ENCODE measurements at places on chromosomes 3 and 15. TPM values are rescaled to one million over a fixed set of nuclear protein-coding genes. Genes with fewer than 3 reads are reported as not detected.

CSPG4 gene
- 2.2 TPM for total RNA-seq

DNA sequence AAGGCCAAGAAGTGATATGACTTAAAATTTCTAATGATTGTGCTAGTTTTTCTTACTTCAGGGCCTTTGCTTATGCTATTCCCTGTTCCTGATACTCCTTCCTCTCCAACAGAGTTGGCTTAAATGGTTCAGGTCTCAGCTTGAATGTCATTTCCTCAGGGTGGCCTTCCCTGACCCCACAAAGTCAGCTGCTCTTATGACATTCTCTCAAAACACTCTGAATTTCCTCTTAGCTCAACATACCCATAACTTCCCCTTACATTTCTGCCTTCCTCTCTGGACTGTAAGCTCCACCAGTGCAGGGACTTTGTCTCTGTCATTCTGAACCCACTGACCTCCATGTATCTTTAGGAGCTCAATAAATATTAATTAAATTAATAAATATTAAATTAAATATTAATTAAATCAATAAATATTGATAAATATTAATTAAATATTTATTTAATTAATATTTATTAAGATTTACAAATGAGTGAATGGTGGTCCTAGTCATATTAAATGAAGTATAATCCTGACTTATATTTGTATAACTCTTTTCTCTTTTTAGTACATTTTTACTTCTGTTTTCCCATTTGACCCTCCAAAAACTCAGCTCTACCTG lies 17.9 kb upstream of the TMCC1 start:
- H3K4me1 ChIP-seq = no peaks in the 10 kb centered on the region
- DNase-seq = no peak
- no peaks in the 10 kb centered on the region for H3K27me3 ChIP-seq

GRCh38 chr3:127675651-127676391 lies 3.1 kb downstream of the ABTB1 start:
- H3K4me3 ChIP-seq = no peak overlapping the region
- H3K27ac ChIP-seq = no peak overlapping the region
- no peak for DNase-seq
- H3K36me3 ChIP-seq = no peaks in the 10 kb centered on the region
- H3K27me3 ChIP-seq = no peaks in the 10 kb centered on the region

PLXNB1 gene
- 15.1 TPM for total RNA-seq

VEPH1 gene
- total RNA-seq = 0.26 TPM

GRCh38 chr3:165185707-165186327 lies 10.4 kb downstream of the SLITRK3 start:
- no peaks in the 10 kb centered on the region for H3K36me3 ChIP-seq
- DNase-seq = peak; percentile 0
- H3K27me3 ChIP-seq = no peaks in the 10 kb centered on the region
- no peaks in the 10 kb centered on the region for H3K4me1 ChIP-seq
- no peak overlapping the region for H3K4me3 ChIP-seq
- no peak overlapping the region for H3K27ac ChIP-seq

- H3K27ac ChIP-seq = no peak overlapping the region
- no peak overlapping the region for H3K4me3 ChIP-seq
- no peaks in the 10 kb centered on the region for H3K27me3 ChIP-seq
These were observed 242.0 kb upstream of the MRPL3 start for GRCh38 chr3:131744765-131745164.

DNA sequence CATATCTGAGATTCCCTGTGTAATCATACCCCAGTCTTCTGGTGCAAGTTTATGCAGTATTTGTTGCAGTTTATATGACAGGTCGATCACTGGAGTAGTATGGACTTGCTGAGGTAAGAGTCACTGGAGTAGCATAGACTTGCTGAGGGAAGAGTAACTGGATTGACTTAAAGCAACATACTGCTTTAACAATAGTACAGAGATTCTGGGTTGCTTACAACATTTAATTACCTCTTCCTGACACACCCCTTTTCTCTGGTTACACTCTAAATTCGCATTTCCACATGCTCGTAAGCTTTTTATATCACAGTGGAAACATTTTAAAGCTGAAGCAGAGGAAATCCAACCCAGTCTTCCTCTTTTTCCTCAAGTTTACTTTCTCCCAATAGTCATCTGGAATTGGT lies 11.8 kb downstream of the AAGAB start:
- no peak for DNase-seq
- H3K27ac ChIP-seq = peak overlapping the region; percentile 38
- no peak overlapping the region for H3K4me3 ChIP-seq

- DNase-seq = peak; percentile 64
- H3K27me3 ChIP-seq = no peaks in the 10 kb centered on the region
- no peaks in the 10 kb centered on the region for H3K36me3 ChIP-seq
- H3K4me3 ChIP-seq = no peak overlapping the region
- H3K27ac ChIP-seq = no peak overlapping the region
These were observed 57.6 kb upstream of the BCL6 start for GRCh38 chr3:187802928-187803259.

IL5RA gene
- not detected for total RNA-seq

BTLA gene
- total RNA-seq = 78.4 TPM

GRCh38 chr3:139227165-139227564 lies 116.7 kb upstream of the MRPS22 start:
- H3K4me1 ChIP-seq = no peaks in the 10 kb centered on the region
- DNase-seq = no peak
- H3K27me3 ChIP-seq = no peaks in the 10 kb centered on the region
- no peak overlapping the region for H3K4me3 ChIP-seq

- DNase-seq = no peak
- no peak overlapping the region for H3K27ac ChIP-seq
- H3K4me1 ChIP-seq = peaks cover 21% of the 10 kb centered on the region
- peaks cover 20% of the 10 kb centered on the region for H3K36me3 ChIP-seq
These were observed 152.8 kb upstream of the BHLHE40 start for GRCh38 chr3:4826237-4827100.

GRCh38 chr15:95834028-95834804 lies 496.3 kb upstream of the NR2F2 start:
- no peak overlapping the region for H3K27ac ChIP-seq
- H3K4me3 ChIP-seq = no peak overlapping the region
- DNase-seq = no peak
- H3K4me1 ChIP-seq = no peaks in the 10 kb centered on the region

- no peak for DNase-seq
- no peaks in the 10 kb centered on the region for H3K27me3 ChIP-seq
- H3K36me3 ChIP-seq = no peaks in the 10 kb centered on the region
These were observed 76.3 kb downstream of the UBE3A start for GRCh38 chr15:25362545-25362944.

- H3K4me1 ChIP-seq = no peaks in the 10 kb centered on the region
- H3K36me3 ChIP-seq = no peaks in the 10 kb centered on the region
- H3K4me3 ChIP-seq = no peak overlapping the region
- no peak overlapping the region for H3K27ac ChIP-seq
These were observed 335.6 kb downstream of the TUSC7 start for GRCh38 chr3:117045143-117045542.

- peaks cover 19% of the 10 kb centered on the region for H3K4me1 ChIP-seq
- no peaks in the 10 kb centered on the region for H3K36me3 ChIP-seq
- no peak overlapping the region for H3K4me3 ChIP-seq
- no peak for DNase-seq
- peak overlapping the region; percentile 35 for H3K27ac ChIP-seq
These were observed 69.5 kb downstream of the PGPEP1L start for GRCh38 chr15:98938105-98938417.

GRCh38 chr15:38111070-38111469 lies 141.6 kb upstream of the SPRED1 start:
- no peaks in the 10 kb centered on the region for H3K4me1 ChIP-seq
- H3K27me3 ChIP-seq = no peaks in the 10 kb centered on the region
- H3K27ac ChIP-seq = no peak overlapping the region
- 0 out of 2 replicates have a peak overlapping the region, but pooled peaks have one; percentile 27 for H3K4me3 ChIP-seq

- no peak for DNase-seq
- H3K4me3 ChIP-seq = peak overlapping the region; percentile 35
- no peaks in the 10 kb centered on the region for H3K36me3 ChIP-seq
- no peak overlapping the region for H3K27ac ChIP-seq
- H3K27me3 ChIP-seq = no peaks in the 10 kb centered on the region
- peaks cover 5% of the 10 kb centered on the region for H3K4me1 ChIP-seq
These were observed 31.1 kb downstream of the CYFIP1 start for GRCh38 chr15:22949074-22949547.

CELF6 gene
- total RNA-seq = 0.24 TPM

- H3K4me3 ChIP-seq = no peak overlapping the region
- H3K27me3 ChIP-seq = no peaks in the 10 kb centered on the region
- no peaks in the 10 kb centered on the region for H3K36me3 ChIP-seq
- DNase-seq = no peak
- no peaks in the 10 kb centered on the region for H3K4me1 ChIP-seq
These were observed 98.9 kb upstream of the CLSTN2 start for GRCh38 chr3:139835830-139836683.

GRCh38 chr3:122642935-122643334 lies 37.7 kb upstream of the PARP14 start:
- no peaks in the 10 kb centered on the region for H3K36me3 ChIP-seq
- no peaks in the 10 kb centered on the region for H3K27me3 ChIP-seq
- H3K4me3 ChIP-seq = no peak overlapping the region
- no peak overlapping the region for H3K27ac ChIP-seq
- peaks cover 22% of the 10 kb centered on the region for H3K4me1 ChIP-seq
- peak; percentile 65 for DNase-seq

- DNase-seq = no peak
- no peak overlapping the region for H3K4me3 ChIP-seq
- H3K27me3 ChIP-seq = no peaks in the 10 kb centered on the region
- no peaks in the 10 kb centered on the region for H3K4me1 ChIP-seq
- H3K36me3 ChIP-seq = no peaks in the 10 kb centered on the region
- H3K27ac ChIP-seq = no peak overlapping the region
These were observed 21.2 kb downstream of the KATNBL1 start for GRCh38 chr15:34188711-34189110.

Data from GM12878 (cell line).